ENCODE measurements at places on chromosomes 12 and 14.

DNA sequence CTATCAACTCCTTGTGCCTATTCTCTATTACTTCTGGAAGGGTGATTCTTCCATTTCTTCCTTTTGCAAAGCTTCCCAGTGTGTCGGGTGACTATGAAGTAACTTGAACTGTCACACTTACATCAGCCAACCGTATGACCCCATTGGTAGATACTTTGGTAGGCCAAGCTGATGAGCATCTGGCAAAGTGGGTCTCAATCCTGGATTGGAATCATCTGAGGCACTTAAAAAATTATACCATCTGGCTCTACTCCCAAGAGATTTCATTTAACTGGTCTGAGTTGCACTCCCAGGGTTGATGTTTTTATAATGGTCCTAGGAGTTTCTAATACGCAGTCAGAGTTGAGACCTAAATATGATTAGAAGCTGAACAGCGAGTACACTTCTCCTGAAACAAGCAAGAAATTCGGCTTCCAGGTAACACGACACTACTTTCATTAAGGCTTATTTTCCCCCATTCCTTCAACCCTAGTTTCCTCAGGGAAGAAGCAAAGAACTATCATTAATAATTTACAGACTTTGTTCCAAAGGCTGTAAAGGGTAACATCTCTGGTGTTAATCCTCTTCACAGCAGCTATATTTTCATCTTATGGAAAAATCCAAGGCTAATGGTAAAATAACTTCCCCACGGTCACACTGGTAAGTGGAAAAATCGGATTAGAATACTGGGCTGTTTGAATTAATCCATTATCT, 76.8 kb downstream of the PDE6H start:
- no peak for DNase-seq

DNA sequence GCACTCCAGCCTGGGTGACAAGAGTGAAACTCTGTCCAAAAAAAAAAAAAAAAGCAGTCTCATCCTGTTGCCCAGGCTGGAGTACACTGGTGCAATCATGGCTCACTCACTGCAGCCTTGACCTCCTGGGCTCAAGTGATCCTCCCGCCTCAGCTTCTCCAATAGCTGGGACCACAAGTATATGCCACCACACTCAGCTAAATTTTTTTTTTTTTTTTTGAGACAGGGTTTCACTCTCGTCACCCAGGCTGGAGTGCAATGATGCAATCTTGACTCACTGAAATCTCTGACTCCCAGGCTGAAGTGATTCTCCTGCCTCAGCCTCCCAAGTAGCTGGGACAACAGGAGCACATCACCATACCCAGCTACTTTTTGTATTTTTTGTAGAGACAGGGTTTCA, 5.2 kb upstream of the CNPY2 start:
- peak; percentile 37 for DNase-seq

GRCh38 chr12:76060111-76060510, 24.4 kb downstream of the NAP1L1 start:
- DNase-seq: no peak

DNA sequence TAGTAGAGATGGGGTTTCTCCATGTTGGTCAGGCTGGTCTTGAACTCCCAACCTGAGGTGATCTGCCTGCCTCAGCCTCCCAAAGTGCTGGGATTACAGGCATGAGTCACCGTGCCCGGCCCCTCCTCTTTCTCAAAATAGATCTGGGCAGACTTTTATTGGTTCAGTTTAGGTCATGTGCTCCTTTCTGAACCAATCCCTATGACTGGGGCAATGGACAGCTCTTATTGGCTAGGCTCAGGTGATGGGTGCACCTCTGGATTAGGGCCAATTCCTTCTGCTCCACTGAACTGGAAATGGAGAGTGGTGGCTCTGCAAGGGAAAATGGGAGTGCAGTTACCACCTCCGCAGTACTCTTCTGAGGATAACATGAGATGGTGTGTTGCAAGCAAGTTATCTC, 6.2 kb upstream of the ATP6V0A2 start:
- DNase-seq: peak; percentile 39

GRCh38 chr12:21910657-21911056, 30.6 kb downstream of the ABCC9 start:
- DNase-seq: no peak

GRCh38 chr12:32821710-32822109, 66.0 kb upstream of the YARS2 start:
- DNase-seq: no peak

DNA sequence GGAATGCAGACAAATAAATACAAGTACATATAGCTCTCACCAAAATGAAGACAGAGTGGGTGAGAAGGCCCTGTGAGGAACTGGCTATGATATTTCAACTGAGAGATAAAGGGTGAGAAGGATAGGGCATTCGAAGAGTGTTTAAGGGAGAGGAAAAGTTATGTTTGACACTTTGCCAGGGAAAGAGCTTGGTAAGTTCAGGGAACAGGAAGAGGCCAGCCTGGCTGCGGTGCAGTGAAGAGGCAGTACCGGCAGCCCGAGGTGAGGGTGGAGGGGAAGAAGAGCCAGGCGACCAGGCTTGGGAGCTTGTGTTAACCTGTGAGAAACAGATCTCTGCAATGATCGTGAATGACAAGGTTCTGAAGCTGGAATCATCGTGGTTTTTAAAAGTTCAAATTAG, 84.7 kb upstream of the RFX4 start:
- no peak for DNase-seq

DNA sequence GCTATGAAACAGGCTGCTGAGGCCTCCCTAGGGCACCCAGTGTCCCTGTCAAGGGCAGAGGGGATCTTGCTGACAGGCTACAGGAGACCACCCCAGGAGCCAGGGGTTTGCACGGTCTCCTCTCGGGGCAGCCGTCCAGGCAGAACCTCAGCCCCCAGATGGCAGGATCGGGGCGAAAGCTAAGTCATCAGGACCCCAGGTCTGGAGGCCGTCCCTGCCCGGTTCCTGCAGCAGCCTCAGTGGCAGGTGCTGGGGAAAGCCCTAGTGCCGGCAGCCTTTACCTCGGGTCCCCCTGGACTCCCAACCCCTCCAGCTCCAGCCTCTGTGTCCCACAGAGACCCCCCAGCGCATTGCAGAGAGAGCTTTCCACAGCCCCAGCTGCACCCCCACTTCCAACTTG, 103.8 kb upstream of the C14orf180 start:
- no peak for DNase-seq

DNA sequence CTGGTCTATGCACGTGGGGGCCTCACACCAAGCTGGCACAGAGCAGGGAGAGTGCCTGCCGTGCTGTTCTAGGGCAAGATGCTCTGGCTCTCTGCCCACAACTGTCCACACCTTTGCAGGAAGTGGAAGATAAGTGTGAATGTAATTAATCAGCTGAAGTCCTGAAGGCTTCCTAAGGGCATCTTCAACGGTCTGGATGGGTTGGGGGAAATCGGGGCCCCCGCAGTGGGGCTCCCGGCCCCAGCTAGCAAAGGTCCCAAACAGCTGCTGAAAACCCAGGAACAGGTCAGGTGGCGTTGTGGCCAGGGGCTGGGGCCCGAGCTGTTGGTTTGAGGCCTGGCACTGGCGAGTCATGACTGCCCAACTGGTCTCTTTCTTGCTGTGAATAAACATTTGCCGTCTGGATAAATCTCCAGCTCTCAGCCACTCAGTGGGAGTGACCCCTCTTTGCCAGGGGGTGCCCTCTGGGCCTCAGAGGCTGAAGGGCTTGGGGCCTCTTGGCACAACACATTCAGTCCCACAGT, 6.7 kb upstream of the SLC25A29 start:
- no peak for DNase-seq

DNA sequence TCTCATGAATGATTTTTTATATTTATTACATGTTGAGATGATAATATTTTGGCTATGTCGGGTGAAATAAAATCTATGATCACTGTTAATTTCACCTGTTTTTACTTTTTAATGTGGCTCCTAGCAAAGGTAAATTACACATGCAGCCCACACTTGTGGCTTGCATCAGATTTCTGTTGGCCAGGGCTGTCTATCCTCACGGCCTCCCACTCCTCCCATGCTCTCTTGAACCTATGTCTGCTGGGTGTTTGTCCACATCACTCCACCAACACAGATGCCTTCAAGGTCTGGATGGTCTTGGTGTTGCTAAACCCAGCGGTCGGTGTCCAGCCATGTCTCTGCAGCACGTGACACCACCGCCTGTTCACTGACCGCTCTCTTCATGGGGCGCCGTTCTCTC, 339.4 kb upstream of the FKBP4 start:
- DNase-seq: no peak

DNA sequence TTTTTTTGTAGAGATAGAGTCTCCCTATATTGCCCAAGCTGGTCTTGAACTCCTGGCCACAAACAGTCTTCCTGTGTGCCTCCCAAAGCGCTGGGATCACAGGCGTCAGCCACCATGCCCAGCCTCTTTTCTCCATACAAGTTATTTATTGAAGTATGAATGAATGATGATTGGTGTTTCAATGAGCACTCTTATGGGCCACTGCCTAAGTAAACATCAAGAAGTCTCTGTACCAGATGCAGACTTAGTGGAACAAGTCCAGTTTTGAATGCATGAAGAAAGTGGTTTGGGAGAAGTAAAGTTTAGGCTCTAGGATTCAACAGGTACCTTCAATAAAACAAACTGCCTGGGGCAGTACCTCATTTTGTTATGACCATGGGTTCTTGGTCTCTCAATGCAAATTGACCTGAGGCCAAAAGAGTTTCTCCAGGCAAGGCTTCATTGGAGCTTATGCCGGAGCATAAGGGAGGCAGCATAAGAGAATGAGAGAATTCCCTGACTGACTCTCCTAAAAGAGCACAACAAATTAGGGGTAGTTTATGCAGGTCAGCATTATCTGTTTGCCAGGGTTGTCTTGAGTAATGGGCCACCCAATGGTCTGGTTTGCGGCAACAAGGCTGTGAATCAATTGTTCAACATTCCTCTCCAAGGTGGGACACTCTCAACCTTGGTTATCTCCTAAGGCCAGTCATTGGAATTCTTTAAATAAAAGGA, 1.1 kb upstream of the GMFB start:
- DNase-seq: peak; percentile 22

GRCh38 chr12:89980236-89980635, 271.6 kb upstream of the ATP2B1 start:
- DNase-seq: no peak

DNA sequence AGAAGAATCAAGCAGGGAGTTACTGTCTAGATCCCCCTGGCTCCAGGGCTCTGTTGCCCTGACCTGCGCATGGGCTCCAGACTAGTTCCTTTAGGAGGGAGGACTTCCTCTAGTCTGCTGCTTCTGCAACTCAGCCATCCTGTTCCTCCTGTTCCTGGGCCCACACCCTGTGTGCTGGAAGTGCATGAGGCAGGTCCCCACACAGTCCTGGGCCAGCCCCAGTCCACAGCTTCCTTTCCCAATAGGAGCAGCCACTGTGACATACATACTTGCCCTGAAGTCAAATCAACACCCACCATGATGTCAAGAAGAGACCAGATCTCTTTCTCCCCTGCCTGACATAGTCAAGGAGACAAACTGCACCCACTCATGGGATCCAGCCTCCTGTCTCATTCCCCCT, 1.3 kb downstream of the SDR9C7 start:
- peak; percentile 29 for DNase-seq

- no peak for DNase-seq
These were observed 104.0 kb downstream of the PRMT8 start for GRCh38 chr12:3594966-3595365.

DNA sequence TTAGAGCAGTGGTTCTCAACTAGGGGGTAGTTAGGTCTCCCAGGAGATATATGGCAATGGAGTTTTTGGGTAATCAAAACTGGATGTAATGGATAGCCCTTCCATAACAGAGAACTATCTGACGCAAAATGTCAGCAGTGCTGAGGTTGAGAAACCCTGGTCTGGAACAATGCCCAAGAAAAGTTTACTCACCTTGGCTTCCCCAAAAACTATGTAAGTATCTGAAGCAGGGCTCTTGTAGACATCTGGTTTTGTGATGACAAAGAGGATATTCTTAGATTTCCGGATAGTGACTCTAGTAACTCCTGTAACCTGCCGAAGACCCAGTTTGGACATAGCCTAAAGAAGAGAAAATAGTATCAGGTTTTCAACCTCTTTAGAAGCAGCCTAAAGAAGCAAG, 11.8 kb downstream of the NACA start:
- DNase-seq: no peak

- no peak for DNase-seq
These were observed 2.6 kb upstream of the MAP4K5 start for GRCh38 chr14:50534997-50535396.

DNA sequence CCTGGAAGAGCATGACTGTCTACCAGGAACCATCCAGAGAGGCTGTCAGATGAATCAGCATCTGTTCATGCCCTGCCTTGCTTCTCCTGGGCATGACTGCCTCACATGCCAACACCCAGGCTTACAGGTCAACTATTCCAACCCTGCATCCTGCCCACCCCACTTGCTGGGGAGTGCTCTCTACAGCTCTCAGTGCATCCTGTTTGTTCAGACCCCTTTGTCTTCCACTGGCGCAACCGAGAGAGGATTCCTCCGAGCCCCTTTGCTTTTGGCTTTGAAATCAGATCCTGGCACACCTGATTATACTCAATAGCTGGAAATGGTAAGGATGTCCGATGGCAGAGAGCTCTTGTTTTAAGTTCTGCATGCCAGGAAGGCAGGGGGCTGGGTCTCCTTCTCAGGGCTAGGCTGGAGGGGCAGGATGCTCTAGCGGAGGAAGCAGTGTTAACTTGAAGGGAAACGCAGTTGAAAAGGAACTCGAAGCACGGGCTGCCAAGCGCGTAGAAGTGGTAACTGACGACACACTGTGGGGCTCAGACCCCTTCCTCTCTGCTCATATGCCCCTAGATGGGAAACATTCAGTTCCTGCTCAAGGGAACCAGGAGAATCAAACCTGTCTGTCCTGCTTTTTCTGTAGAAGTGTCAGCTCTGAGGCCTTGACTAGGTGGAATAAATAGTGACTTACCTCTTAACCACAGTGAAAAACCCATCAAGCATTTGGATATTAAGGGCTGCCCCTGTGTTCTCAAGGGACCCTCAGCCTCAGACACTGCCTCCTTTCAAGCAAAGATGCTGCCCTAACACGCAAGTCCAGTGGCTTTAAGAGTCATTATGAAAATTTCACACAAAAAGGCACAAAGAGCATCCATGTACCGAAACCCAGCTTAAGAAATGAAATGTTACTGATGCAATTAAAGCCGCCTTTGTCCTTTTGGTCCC, 297.5 kb downstream of the ZFP36L1 start:
- DNase-seq: no peak

GRCh38 chr14:104427131-104427851, 152.3 kb upstream of the C14orf180 start:
- DNase-seq: no peak

DNA sequence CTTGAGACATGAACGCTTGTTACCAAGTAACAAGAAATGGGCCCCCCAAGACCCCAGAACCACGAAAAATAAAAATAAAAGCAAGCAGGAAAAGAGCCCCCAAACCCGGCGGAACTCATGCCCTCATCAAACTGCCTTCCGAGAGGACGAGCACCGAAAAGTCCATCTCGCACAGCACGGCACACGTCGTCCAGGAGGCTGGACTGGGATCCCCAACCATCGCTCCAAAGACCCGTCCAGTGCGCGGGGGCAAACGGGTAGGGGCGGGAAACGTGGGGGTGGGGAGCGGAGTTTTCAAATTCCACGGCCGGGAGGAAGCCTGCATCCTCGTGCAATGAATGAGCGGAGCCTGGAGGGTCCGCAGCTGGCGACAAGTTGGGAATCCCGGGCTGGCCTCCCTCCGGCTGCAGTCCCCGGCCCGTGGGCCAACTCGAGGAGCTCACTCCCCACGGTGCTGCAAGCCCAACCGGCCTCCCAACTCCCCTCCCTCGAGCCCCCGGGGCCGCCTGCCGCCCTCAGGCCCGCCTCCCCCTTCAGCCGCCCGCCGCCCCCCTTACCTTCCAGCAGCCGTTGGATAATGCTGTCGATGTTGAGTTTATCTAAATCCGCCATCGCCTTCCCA, 484 bp downstream of the PPP1CC start:
- DNase-seq: peak; percentile 68

Data from erythroblast (primary cell).